Thymus (tissue), 14 donors: ENCODE measurements at places on chromosomes 16 and 17. TPM values are rescaled to one million over a fixed set of nuclear protein-coding genes. Genes with fewer than 3 reads are reported as not detected.

Gene MYADML2
- total RNA-seq: 0.05 TPM

Gene MYH3
- total RNA-seq: 13.5 TPM

Gene OR1F1
- total RNA-seq: not detected

Gene LHX1
- not detected for total RNA-seq

Gene GNG13
- not detected for total RNA-seq

Gene CES3
- total RNA-seq: 0.09 TPM

Gene KCNG4
- total RNA-seq: not detected
